Stimulated activated CD4-positive, alpha-beta T cell treated with anti-CD3 and anti-CD28 coated beads, Interleukin-15, amount 100 ng/mL, for 1 hour (primary cell): ENCODE measurements at places on chromosomes 6 and 20.
A peak's percentile ranks its signal among the peaks of the same experiment; 100 is the strongest.

- DNase-seq: no peak
Observed at GRCh38 chr6:111642463-111643158, 36.9 kb upstream of the TRAF3IP2 start.

- DNase-seq: no peak
Observed at GRCh38 chr20:59207235-59207634, 43.6 kb downstream of the ZNF831 start.

- no peak for DNase-seq
Observed at GRCh38 chr6:30317913-30318589, 8.7 kb upstream of the TRIM39 start.

DNA sequence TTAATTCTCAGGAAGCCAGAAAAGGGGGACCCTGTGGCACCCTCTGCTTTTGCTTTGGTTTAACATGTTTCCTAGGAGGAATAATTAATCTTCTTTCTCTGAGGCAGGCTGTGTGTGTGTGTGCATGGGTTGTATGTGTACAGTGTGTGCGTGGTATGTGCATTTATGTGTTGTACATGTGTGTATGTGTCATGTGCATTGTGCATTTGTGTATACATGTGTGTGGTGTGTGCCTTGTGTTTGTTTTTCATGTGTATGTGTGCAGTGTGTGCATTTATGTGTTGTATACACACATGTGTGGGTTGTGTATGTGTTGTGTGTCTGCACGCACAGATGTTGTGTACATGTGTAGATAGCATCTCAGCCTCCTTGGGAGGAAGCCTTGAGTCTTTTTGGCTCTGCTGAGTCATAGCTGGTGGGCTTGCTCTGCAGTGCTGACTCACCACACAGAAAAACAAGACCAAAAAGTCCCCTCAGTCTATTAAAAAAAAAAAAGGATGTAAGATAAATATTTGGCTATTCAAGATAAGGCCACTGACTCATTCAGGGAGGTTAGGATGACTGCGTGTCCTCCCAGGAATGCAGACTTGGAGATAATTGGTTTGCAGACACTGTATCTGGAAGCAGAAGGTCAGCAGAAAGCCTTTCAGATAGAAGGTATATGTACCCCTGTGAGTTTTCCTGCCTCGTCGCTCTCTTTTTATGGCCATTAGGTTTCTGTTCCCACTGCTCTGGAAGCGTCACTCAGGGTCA lies 58.6 kb downstream of the SYNJ2 start:
- no peak for DNase-seq

- no peak for DNase-seq
Observed at GRCh38 chr20:6566821-6567220, 200.7 kb upstream of the BMP2 start.

DNA sequence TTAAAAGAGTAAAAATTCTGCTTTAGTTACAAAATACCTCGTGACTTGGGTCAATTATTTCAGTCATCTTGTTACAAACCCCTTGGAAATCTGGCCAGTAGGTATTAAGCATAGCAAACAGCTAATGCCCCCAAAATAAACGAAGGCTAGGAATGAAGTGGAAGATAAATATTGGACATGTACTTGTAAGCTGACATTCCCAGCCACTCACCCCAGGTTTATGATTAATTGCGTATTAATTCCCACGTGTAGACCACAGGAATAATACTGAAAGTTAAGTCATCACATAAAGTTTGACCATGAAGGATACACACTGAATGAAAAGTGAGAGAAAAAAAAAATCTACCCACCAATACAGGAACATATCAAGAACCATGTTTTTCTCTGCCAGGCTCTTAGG lies 936.5 kb upstream of the ADGRB3 start:
- DNase-seq: no peak

DNA sequence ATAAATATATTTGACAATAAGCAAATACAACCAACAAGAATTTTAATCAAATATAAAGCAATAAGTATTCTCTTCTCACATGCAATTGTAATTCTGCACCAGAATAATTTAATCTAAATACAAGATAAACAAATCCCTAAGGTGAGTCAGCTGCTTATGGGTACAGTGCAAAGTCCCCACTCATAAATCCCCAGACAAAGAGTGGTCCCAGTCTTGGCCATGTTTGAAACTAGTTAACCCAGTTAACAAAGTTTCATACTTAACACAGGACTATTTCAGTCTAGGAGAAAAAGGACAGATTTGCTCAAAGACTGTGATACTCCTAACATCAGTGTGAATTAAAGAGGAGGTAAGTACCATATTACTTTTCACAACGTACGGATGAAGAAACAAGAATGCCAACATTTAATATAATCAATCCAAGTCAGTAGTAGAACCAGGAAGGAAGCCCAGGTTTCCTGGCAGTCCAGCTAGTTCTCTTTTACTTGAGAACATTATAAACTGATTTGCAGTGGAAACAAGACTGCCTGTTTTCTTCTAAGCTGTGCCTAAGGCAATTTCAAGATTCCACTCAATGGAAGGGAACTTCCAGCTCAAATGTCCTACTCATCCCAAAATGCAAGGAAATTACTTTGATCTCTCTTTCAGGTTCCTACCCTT lies 10.4 kb downstream of the SAMD3 start:
- DNase-seq: no peak

DNA sequence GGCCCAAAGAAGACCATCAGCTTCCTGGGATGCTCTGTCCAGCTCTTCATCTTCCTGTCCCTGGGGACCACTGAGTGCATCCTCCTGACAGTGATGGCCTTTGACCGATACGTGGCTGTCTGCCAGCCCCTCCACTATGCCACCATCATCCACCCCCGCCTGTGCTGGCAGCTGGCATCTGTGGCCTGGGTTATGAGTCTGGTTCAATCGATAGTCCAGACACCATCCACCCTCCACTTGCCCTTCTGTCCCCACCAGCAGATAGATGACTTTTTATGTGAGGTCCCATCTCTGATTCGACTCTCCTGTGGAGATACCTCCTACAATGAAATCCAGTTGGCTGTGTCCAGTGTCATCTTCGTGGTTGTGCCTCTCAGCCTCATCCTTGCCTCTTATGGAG lies 5.1 kb downstream of the OR2H1 start:
- DNase-seq: no peak

DNA sequence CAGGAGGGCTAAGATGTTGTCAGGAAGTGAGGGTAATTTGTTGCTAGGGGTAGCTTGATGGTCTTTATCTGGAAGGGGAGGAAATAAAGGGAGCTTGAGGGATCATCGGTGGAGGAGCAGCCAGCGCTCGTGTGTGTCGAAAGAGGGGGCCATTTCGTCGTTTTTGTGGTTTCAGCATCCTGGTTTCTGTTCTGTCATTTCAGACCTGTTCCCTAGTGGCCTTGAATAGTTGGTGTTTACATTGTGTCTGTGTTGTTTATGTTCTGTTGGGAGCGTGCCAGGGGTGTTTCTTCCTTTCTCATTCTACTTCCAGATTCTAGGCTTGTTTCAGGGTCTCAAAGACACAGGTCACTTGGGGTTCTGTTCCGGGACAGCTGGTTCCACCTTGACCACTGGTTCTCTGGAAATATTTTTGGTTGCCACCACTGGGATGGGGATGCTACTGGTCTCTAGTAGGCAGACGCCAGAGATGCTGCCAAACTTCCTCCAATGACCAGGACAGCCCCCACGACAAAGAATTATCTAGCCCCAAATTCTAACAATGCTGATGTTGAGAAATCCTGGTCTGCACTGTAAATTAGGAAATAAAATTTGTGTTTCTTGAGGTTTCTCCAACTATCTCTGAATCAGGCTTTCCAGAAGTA lies 113.9 kb upstream of the NAA20 start:
- no peak for DNase-seq

GRCh38 chr6:14162826-14163225 lies 45.3 kb downstream of the CD83 start:
- DNase-seq: no peak

DNA sequence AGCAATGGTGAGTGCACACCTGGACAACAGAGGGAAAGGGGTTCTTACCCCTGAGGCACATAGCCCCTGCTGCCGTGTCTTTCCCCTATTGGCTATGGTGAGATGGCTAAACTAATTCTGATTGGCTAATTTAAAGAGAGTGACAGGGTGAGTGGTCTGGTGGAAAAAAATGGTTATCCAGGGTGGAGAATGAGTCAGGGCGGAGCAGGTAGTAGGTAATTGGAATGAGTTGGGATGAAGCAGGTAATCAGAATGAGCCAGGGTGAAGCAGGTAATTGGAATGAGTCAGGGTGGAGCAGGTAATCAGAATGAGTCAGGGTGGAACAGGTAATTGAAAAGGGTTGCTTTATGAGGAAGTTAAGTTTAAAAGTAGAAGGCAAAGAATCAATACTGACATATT lies 200.3 kb downstream of the EYA4 start:
- no peak for DNase-seq

DNA sequence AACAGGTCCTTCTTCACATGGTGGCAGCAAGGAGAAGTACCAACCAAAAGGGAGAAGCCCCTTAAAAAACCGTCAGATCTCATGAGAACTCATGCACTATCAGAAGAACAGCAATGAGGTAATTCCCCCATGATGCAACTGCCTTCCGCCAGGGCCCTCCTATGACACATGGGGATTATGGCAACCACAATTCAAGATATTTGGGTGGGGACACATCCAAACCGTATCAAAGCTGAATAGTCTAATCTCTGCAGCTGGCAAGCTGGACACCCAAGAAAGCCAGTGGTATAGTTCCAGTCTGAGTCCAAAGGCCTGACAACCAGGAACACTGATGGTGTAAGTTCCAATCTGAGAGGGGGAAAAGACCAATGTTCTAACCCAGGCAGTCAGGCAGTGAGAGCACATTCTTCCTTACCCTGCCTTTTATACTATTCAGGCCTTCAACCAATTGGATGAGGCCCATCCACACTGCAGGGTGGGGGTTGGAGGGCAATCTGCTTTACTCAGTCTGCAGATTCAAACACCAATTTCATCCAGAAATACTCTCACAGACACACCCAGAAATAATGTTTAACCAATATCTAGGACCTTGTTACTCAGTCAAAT lies 17.9 kb upstream of the CNKSR3 start:
- no peak for DNase-seq

- DNase-seq: no peak
Observed at GRCh38 chr6:150430815-150431214, 62.0 kb downstream of the IYD start.

GRCh38 chr6:6559994-6560570 lies 28.4 kb upstream of the LY86 start:
- DNase-seq: no peak

DNA sequence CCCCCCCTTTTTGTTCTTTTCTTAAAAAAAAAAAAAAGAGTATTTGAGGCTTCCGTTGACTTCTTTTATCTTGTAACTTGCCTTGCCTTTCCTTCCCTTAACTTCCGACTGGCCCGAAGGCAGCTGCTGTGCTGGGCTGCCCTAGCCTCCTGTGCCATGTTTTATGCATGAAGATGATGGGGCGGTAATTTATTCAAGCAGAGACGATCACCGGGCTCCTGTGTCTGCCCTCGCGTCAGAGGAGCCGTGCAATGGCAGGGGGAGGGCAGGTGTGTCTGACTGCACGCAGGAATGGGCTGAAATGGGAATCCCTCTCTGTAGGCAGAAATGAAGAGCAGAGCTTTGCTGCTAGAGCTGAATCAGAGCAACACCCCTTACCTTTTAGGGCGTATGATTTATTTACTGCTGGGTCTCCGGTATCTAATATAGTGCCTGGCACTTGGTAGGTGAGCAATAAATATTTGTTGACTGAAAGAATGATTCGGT lies 106.3 kb upstream of the RIPOR2 start:
- DNase-seq: peak; percentile 20

DNA sequence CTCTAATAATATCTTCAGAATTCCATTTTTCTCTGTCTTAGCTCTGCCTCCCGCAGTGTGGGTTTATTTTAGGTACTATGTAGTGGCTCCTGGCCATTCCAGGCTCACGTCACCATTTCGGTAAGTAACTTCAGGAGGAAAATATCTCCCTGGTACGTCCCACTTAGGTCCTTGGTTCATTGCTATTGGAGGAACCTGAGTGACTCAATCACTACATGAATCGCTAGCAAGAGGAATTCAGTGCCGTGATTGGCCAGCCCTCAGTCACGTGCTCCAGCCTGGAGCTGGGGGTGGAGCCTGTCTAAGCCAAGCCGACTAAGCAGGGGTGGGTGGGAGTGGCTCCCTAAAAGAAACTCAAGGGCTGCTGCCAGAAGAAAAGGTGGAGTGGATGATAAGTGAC lies 67.3 kb upstream of the E2F3 start:
- DNase-seq: no peak

GRCh38 chr20:50153153-50153499 lies 397 bp downstream of the PEDS1 start:
- DNase-seq: no peak

DNA sequence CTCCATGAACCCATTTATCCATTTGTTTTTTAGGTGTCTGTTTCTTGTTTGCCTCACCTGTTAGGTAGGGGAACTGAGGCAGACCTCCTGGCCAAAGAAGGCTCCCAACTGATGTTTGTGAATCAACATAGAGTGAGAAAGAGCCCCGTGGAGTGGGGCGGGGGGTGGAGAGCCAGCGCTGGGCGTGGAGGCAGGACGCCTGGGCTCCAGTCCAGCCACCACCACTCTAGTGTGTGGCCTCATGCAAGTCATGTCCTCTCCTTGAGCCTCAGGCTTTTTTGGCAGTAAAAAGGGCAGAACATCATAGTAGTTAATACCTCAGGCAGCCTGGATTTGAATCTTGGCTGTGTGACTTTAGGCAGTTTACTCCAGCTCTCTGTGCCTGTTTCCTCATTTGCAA lies 42.2 kb upstream of the SCRT2 start:
- no peak for DNase-seq

GRCh38 chr20:63699466-63700198 lies 3.2 kb downstream of the TNFRSF6B start:
- DNase-seq: no peak

- DNase-seq: no peak
Observed at GRCh38 chr20:17493173-17493572, 38.0 kb downstream of the BFSP1 start.

- DNase-seq: no peak
Observed at GRCh38 chr6:38051819-38052434, 232.4 kb downstream of the ZFAND3 start.

DNA sequence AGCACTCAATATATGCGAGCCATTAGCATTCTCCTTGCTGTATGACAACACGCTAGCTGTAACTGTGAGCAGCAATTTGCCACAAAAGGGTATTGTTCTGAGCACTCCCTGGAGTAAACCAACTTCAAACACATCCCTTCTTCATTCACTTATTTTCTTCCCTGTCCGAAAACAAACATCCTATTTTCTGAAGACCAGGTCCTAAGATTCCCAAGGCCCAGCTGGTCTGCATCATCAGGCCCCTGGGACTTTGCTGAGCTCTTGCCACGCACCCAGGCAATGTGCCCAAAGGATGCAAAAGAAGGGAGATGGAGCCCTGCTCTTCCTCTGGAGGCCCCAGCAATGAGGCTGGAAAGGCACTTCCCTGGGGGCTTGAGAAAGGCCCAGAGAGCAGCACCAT lies 118.1 kb downstream of the PREX1 start:
- no peak for DNase-seq

DNA sequence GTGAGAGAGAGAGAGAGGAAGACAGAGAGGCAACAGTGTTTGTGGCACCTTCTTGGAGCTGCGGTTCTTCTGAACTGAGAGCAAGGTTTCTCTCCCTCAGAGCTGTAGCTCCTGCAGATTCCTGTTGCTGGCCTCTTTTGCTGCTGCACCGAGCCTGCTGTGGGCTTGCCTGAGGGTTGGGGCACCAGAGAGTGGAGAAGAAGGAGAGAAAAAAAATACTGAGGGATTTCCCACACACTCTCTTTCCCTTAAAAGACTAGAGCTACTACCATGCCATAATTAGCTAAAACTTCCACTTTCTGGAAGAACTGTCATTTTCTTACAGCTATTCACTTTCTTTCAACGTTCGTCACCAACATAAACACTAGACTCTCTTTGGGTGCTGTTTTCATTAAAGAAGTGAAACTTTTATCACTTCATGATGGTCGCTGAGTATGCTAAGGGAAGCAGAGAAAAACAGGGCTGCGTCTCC lies 18.2 kb upstream of the ECI2 start:
- DNase-seq: no peak
